Lower leg skin (tissue), 4 donors: ENCODE measurements at places on chromosomes 16 and 17. TPM values are rescaled to one million over a fixed set of nuclear protein-coding genes. Genes with fewer than 3 reads are reported as not detected.

Gene TM4SF5
- total RNA-seq: not detected

Gene LPCAT2
- 25.1 TPM for total RNA-seq

Gene CBFA2T3
- total RNA-seq: 3.7 TPM

Gene TBX6
- total RNA-seq: 7.2 TPM

DNA sequence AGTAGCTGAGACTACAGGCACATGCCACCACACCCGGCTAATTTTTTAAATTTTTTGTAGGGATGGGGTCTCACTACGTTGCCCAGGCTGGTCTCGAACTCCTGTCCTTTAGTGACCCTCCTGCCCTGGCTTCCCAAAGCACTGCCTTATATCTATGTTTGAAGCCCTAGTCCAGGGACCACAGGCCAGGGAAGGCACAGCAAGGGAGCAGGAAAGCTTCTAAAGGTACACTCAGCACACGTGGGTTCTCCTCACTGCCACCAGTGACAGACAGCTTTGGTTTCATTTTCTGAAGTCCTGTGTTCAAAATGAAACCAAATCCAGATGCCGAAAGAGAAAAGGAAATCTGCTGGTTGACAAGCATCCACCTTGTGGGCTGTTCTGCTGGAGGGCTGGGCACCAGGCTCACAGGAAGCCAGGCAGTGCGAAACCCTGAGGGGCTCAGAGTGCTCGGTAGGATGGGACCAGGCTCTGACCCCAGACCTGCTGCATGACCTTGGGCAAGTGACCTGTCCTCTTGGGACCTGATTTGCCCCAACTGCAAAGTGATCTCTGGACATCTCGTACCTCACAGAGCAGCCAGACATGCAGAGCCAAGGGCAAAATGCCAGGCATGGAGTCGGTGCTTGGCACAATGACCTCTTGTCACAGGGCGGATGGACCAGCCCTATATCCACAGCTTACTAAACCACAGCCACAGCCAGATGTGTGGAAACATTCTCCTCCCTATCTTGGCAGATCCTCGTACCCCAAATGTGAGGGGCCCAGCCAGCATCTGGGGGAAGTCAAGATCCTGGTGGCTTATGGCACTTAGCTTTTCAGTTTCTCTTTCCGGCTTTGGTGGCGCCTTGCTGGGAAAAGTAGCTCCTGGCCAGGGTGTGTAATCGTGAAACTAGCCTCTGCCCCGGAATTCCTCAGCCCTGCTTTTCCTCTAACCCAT lies 2.8 kb upstream of the SOCS1 start:
- DNase-seq: peak; percentile 92

DNA sequence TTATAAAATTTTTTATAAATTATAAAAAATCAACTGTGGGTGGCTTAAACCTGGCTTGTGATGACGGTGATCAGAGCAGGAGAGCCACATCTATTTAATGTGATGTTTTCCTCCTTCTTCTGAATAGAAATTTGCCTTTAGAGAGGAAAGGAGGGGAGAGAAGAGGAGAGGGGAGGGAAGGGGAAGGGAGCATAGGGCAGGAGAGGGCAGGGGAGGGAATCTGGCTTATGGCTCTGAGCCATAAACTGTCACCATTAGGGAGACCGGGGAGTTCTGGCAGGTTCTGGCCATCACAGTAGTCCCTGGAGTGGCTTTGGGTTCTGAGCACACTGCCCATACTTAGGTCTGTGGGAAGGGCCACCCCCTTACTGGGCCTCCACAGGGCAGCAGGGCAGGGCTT lies 167.8 kb downstream of the ENGASE start:
- no peak for DNase-seq

DNA sequence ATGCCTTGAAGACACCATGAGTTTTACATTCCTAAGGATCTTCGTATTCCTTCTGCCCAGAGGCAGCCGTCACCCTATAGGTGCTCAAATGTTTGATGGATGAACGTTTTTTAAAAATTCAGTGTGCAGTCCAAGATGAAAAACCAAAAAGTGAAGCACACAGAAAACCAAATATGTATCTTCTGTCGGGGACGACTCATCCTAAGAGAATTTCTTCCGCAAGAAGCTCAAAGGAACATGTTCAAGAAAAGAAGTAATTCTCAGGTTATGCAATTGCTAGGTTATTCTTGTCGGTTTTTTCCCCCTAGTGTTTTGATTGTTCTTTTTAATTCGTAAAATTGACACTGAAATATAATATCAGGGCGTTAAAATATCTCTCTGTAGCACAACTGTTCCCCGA lies 1.4 kb downstream of the CENPV start:
- DNase-seq: no peak

DNA sequence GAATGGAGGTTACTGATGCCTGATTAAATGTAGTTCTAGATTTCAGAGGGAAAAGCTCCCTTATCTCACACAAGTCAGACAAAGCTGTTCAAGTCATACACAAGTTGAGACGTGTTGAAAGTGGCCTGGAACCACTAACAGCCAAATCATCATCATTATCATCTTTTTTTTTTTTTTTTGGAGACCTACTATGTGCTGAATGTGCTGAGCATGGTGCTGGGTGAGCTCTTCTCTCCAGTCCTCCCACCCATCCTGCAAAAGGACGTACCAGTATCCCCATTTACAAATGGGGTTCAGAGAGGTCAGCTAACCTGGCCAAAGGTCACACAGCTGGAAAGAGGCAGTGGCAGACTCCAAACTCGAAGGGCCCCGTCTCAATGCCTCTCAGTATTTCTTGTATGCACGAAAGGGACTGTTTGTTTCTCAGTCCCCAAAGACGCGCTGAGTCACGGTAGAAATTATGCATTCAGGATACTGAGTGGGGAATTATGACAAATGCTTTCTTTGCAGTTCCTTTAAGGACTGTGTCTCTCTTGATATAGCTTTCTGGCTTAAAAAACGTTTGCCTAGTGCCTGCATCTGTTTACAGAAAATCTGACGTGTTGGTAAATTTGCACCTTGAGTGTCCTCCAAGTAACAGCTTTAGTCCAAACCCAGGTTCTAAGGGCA lies 235.5 kb downstream of the XYLT1 start:
- DNase-seq: no peak

DNA sequence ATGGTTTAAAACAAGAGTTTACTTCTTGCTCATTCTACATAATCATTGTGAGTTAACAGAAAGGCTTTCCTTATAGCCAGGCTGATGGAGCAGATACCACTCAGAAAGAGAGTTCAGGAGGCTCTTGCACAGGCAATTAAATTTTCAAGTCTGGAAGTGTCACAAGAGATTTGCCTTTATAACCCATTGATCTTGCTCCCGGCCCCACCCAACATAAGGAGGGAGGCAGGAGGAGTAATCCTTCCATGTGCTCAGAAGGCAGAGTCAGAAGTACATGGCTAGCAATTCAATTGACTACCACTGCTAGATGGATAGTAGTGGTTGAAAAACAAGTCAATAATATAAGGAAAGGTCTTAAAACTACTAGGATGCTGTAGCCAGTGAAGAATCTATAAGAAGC lies 346.3 kb upstream of the CDH11 start:
- no peak for DNase-seq

DNA sequence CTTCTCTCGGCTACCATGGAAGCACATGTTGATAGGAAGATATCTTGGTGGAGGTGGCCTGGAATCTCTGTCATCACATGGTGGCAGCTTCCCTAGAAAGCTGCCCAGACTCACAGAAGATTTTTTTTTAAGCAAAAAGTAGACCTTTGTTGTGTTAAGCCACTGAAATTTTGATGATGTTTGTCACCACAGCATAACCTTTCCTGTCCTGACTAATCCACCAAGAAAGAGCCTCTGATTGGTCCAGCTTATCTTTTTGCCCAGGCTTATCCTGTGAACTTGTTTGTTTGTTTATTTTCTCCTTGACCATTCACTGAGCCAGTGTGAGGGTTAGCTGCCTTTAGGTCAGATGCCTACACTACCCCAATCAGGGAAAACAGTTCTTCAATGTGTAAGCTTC lies 96.5 kb upstream of the LHX1 start:
- DNase-seq: no peak
